ENCODE measurements at places on chromosomes 3 and 15.

GRCh38 chr3:50201573-50202315 is 3.3 kb upstream of the SLC38A3 start:
- no peak for DNase-seq

DNA sequence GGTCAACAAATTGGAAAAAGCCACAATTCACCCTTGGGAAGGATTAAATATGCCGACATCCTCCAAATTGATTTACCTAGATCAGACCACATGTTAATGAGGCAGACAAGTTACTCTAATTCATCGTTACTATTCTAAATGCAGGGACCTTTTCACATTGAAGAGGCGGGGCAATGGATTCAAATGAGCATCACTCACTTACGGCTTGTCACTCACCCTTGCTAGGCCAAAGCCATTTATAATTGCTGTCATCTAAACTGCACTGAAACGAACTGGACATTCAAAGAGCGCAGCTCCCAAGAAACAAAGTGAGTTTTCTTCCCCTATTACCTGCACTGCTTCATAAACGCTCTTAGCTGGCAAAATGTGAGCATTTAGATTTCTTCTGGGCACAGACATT is 313.9 kb downstream of the WDR72 start:
- DNase-seq, result no peak

DNA sequence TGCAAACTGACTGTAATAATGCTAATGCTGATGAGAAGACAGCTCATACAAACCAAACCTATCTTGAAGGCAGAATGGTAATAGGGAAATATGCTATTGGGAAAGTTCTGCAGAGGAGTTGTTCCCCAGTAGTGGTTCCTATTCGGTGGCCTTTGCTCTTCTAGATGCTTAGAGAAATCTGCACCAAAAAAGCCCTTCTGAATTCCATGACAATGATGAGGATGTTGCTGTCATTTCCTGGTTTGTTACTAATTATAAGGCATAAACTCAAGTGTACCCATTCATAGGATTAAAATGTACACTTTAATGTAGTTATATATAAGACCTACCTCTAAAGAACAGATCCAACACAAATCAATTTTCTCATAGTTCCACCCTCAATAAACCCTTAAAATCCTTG is 30.1 kb downstream of the TOMM70 start:
- no peak for DNase-seq

GRCh38 chr15:39131609-39132008 is 449.3 kb upstream of the THBS1 start:
- DNase-seq, result no peak

GRCh38 chr3:19595884-19596283 is 338.1 kb downstream of the EFHB start:
- DNase-seq, result no peak

DNA sequence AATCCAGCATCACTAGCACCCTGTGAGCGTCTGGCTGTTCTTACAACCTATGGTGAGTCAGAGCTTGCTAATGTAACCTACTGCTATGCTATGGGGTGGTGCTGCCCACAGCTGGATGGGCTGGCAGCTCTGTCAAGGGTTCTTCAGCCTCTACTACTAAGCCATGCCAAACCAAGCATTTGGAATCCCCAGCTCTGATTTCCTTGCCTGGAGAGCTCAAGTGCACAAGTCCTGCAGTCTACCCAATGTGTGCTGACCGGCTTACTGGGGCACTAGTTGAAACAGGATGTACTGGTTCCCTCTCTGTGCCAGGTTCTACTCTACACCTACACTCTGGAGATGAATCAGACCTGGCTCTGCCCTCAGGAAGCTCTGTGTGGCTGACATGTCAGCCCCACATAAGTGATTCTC is 4.2 kb downstream of the TEX264 start:
- peak; percentile 63 for DNase-seq

GRCh38 chr3:136465296-136465695 is 215.2 kb downstream of the PCCB start:
- no peak for DNase-seq

All from AG08396 (cell line).